A673 (cell line): ENCODE measurements at places on chromosomes 16 and 17.

GRCh38 chr16:79062336-79062735, 538.2 kb downstream of the MAF start:
- no peak overlapping the region for H3K27ac ChIP-seq
- no peaks in the 10 kb centered on the region for H3K27me3 ChIP-seq
- no peak overlapping the region for H3K4me3 ChIP-seq
- peak; percentile 27 for DNase-seq
- no peaks in the 10 kb centered on the region for H3K36me3 ChIP-seq

DNA sequence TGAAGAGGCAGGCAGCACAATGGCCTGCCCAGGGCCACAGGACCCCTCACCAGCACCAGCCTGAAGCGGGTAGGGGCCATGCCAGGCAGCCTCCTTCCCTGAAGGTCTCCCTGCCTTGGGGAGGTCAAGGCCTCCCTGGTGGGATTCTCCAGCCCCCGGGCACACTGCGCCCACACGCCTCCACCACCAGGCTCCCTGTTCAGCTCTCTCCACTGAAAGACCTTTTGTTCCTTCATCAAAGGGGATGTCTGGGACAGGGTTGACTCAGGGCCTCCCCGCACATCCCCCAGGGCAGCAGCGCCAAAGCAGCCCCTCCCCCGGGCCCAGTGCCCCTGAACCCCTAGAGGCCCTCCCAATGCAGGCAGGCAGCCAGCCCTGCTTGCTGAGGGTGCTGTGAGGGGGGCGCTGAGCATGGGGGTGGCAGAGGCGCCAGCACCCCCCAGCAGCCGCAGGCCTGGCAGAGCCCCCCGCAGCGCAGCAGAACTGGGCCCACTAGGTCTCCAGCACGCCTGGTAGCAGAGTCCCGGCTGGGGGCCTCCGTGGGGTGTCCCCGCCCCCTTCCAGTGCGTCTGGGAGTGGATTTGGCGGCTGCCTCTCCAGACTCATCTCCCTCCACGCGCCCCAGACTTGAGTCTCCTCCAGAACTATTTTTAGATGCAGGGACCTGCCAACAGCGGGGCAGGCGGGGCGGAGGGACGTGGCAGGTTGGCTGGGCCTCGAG, 13.1 kb downstream of the BCAR1 start:
- H3K27ac ChIP-seq = peak overlapping the region; percentile 60
- H3K4me1 ChIP-seq = peaks cover 45% of the 10 kb centered on the region
- peak; percentile 88 for DNase-seq
- no peak overlapping the region for H3K4me3 ChIP-seq

DNA sequence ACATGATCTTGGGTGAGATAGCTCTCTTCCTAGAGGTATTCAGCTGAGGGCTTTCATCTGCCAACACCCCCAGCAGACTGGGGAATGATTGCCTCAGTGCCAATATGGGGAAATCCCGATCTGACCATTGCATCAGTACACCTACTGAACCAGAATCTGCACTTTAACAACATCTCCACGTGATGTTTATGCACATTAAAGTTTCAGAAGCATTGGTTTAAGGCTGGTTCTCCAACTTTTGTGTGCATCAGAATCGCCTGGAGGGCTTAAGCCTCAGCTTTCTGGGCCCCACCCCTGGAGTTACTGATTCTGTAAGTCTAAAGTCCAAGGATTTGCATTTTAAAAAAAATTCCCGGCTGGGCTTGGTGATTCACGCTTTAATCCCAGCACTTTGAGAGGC, 123.6 kb upstream of the MED13 start:
- H3K4me3 ChIP-seq = no peak overlapping the region
- no peaks in the 10 kb centered on the region for H3K4me1 ChIP-seq
- H3K27me3 ChIP-seq = no peaks in the 10 kb centered on the region
- no peak overlapping the region for H3K27ac ChIP-seq
- DNase-seq = no peak

GRCh38 chr16:54174201-54174600, 112.4 kb downstream of the IRX3 start:
- H3K4me1 ChIP-seq = peaks cover 3% of the 10 kb centered on the region
- no peak for DNase-seq
- H3K36me3 ChIP-seq = no peaks in the 10 kb centered on the region
- H3K4me3 ChIP-seq = no peak overlapping the region
- no peak overlapping the region for H3K27ac ChIP-seq
- peaks cover 31% of the 10 kb centered on the region for H3K27me3 ChIP-seq

GRCh38 chr16:47834485-47835024, 321.2 kb downstream of the ABCC12 start:
- no peak for DNase-seq
- no peak overlapping the region for H3K27ac ChIP-seq
- H3K27me3 ChIP-seq = no peaks in the 10 kb centered on the region
- H3K4me3 ChIP-seq = no peak overlapping the region

DNA sequence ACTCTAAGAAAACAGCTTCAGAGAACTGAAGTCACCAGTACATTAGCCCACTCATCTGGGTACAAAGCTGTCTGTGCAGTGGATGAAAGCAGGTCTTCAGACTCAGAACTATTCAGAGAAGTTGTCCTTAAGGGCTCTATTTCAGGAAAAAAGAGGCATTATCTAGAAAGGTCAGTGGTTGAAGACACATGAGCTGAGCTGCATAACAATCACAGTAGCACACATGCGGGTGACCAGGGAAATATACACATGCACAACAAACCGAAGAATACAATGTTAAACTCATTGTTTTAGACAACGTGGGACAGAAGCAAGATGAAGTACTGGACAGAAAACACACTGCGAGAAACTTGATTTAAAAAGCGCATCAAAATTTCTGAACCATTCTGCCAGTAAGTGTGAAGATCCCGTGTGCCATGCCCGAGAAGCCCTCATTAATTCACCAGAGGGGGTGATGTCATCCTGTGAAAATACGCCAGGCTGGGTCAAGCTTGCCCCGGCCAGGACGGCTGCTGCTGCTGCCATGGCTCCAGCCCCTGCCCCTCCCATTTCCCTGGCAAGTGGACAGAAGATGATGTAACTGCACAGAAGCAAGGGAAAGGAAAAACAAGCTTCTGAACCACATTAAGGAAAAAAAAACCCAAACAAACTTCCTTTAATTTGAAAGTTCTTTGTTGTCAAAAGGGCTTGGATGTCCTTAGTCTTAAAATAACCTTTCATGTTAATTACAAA, 10.1 kb downstream of the DYNC1LI2 start:
- peak; percentile 39 for DNase-seq
- no peak overlapping the region for H3K4me3 ChIP-seq
- no peaks in the 10 kb centered on the region for H3K27me3 ChIP-seq
- H3K36me3 ChIP-seq = peaks cover 86% of the 10 kb centered on the region

DNA sequence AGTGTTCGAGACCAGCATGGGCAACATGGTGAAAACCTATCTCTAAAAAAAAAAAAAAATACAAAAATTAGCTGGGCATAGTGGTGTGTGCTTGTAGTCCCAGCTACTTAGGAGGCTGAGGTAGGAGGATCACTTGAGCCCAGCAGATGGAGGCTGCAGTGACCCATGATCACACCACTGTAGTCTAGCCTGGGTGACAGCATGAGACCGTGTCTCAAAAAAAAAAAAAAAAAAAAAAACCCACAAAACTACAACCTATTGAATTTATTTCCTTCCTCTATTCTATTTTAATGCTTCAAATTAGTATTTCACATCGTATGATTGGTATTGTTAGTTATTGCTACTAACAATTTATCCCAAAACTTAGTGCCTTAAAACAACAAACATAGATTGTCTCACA, 9.4 kb upstream of the NUFIP2 start:
- no peaks in the 10 kb centered on the region for H3K27me3 ChIP-seq
- no peak overlapping the region for H3K4me3 ChIP-seq
- H3K4me1 ChIP-seq = no peaks in the 10 kb centered on the region
- H3K36me3 ChIP-seq = no peaks in the 10 kb centered on the region
- H3K27ac ChIP-seq = no peak overlapping the region

- DNase-seq = peak; percentile 93
- no peaks in the 10 kb centered on the region for H3K36me3 ChIP-seq
- no peaks in the 10 kb centered on the region for H3K27me3 ChIP-seq
- H3K4me1 ChIP-seq = peaks cover 11% of the 10 kb centered on the region
- peak overlapping the region; percentile 100 for H3K27ac ChIP-seq
Measured at GRCh38 chr17:43367737-43368242, 31.0 kb upstream of the ARL4D start.

DNA sequence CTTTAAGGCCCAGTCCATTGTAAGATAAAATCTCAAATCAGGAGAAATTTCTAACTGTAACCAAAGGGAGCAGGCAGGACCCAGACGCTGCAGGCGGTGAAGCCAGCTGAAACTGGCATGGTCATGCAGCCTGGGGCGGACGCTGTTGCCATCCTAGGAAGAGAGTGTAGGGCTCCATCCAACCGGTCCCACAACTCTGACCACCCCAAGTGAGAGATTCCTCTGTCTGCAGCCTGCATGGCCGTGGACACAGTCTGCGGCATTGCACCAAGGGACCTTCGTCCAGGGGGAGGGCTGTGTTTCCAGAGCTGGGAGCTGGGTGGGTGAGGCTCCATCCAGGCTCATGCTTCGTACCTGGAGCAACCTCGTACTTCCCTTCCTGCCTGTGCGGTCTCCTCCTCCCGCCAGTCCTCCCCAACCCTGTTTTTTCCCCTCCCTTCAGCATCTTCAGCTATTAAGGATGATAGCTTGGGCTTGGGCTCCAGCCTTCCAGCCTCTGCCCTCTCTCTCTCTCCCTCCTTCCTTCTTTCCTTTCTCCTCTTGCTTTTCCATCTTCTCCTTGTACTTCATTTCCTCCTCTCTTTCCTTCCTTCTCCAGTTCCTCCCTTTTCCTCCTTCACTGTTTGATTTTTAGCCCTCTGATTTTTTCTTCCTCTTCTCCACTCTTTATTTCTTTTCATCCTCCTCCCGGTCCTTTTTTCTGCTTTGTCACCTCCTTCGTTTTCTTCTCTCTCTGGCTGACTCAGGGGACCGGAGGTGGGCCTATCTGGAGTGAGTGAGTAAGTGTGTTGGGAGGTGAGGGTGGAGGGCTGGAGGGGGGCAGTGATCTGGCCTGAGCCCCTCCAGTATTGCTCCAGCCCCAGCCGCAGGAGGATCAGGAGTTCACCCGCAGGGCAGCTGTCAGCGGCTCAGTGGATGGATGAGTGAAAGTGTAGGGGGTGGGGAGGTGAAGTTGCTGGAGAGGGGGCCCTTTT, 17.0 kb upstream of the LHX1 start:
- no peaks in the 10 kb centered on the region for H3K4me1 ChIP-seq
- H3K36me3 ChIP-seq = no peaks in the 10 kb centered on the region
- H3K4me3 ChIP-seq = no peak overlapping the region
- no peak overlapping the region for H3K27ac ChIP-seq

DNA sequence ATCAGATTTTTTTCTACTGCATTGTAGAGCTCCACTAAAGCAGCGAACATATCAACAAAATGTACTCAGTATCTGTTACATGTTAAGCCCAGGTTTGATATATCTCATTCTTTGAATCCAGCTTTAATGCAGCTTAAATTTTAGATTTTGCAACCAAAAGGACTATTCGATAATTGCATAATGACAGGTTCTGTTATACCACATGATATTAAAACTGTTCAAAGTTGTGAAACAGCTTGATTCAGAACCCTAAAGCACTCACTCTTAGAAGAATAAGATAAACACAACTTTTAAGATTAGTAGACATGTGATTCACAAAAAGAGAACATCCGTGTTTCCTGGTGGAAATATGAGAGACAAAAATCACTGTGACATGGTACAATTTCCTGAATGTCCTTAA, 427.9 kb downstream of the CDH11 start:
- DNase-seq = no peak
- H3K27ac ChIP-seq = no peak overlapping the region
- H3K27me3 ChIP-seq = no peaks in the 10 kb centered on the region
- no peaks in the 10 kb centered on the region for H3K36me3 ChIP-seq
- no peak overlapping the region for H3K4me3 ChIP-seq

GRCh38 chr16:22926105-22926751, 112.3 kb downstream of the HS3ST2 start:
- no peak overlapping the region for H3K4me3 ChIP-seq
- no peaks in the 10 kb centered on the region for H3K36me3 ChIP-seq
- H3K4me1 ChIP-seq = no peaks in the 10 kb centered on the region

DNA sequence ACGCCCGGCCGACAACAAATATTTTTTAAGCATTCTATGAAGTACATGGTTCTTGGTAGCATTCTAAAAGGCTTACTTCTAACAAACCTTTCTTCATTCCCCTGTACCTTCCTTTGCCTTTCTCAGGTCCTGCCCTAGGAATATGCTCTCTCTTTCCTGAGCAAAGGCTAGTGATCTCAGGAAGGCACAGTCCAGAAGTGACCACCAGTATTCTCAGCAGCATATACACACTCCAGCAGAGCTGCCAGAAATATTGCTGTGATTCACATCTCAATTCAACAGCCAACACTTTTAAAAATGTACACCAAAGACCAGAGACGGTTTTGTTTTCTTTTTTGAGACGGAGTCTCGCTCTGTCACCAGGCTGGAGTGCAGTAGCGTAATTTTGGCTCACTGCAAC, 41.4 kb upstream of the ANKFY1 start:
- no peaks in the 10 kb centered on the region for H3K27me3 ChIP-seq
- DNase-seq = no peak
- H3K4me3 ChIP-seq = no peak overlapping the region

GRCh38 chr16:4391631-4392381, 20.2 kb downstream of the VASN start:
- H3K36me3 ChIP-seq = no peaks in the 10 kb centered on the region
- H3K27me3 ChIP-seq = no peaks in the 10 kb centered on the region
- H3K4me3 ChIP-seq = no peak overlapping the region
- H3K4me1 ChIP-seq = peaks cover 33% of the 10 kb centered on the region

DNA sequence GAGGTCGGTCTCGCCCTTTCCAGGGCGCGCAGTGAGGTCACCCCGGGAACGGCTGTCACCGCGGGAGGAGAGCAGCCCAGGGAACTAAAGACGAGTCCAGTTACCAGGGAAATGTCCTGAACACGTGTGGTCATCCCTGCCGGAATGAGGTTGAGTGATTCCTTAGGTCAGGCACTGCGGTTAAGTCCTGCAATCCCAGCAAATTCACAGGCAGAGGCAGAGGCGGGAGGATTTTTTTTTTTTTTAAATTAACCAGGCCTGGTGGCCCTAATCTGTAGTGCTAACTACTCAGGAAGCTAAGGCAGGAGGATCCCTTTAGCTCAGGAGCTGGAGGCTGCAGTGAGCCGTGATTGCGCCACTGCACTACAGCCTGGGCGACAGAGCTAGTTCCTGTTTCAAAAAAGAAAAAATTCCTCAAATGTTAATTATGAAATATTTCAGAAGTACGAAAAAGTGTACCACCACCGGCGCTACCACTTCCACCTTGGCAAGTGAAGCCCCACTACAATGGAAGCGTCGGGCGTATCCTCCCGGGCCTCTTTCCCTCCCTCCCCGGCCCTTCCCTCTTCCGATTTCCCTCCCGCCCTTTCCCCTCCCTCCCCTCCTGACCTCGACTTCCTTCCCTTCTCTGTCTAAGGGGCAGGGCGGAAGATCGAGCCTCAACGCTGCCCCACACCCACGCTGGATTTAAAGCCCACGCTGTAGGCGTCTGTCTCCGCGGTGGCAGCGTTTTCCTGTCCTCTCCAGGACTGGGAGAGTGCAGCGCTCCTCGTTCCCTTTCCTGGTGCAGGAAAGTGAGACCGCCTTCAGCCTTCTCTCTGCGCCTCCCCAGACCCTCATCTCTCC, 27.3 kb downstream of the SLFN11 start:
- DNase-seq = peak; percentile 36
- peaks cover 4% of the 10 kb centered on the region for H3K4me1 ChIP-seq
- no peak overlapping the region for H3K4me3 ChIP-seq
- H3K27me3 ChIP-seq = no peaks in the 10 kb centered on the region
- H3K27ac ChIP-seq = no peak overlapping the region
- peaks cover 9% of the 10 kb centered on the region for H3K36me3 ChIP-seq
